Activated naive CD8-positive, alpha-beta T cell treated with anti-CD3 and anti-CD28 coated beads for 36 hours (primary cell): ENCODE measurements at places on chromosomes 2 and 18.

DNA sequence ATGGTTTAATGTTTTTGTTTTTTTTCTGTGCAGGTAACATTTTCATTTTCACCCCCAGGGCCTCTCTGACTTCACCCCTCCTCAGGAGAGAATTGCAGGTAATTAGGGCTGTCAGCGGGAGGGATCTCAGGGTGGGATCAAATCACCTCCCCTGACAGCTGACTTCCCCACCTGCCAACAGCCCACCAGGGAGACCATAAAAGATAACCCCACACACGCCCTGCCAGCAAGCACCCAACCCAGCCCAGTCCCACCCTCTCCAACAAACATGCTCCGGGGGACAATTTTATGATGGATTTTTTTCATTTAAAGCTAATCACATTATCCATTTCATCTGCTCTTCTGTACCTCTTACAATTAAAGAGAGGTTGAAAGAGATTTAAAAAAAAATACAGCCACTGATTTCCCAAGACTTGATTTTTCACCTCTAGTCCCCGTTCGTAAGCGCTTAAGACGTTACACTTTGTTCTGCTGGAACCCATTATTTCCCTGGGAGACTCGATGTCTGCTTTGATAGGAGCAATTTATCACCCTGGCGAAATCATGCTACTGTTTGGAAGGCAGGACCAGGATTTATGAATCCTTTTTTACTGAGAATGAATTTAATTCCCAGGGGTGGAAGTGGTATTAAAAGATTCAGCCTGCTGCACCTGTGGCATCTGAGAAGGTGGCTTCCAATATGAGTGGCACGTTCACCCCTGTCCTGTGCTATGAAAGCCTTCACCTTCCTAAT, 232.9 kb upstream of the ID2 start:
- H3K4me1 ChIP-seq: no peaks in the 10 kb centered on the region
- no peak overlapping the region for H3K27ac ChIP-seq
- no peaks in the 10 kb centered on the region for H3K27me3 ChIP-seq
- H3K4me3 ChIP-seq: no peak overlapping the region
- H3K36me3 ChIP-seq: no peaks in the 10 kb centered on the region
- no peak for DNase-seq

- DNase-seq: no peak
- H3K36me3 ChIP-seq: no peaks in the 10 kb centered on the region
- no peak overlapping the region for H3K27ac ChIP-seq
- no peaks in the 10 kb centered on the region for H3K4me1 ChIP-seq
Observed at GRCh38 chr2:51718881-51719280, 686.9 kb upstream of the NRXN1 start.

- H3K27me3 ChIP-seq: no peaks in the 10 kb centered on the region
- no peak overlapping the region for H3K27ac ChIP-seq
- H3K4me1 ChIP-seq: no peaks in the 10 kb centered on the region
- H3K4me3 ChIP-seq: no peak overlapping the region
Observed at GRCh38 chr18:54880395-54881105, 52.3 kb downstream of the RAB27B start.

GRCh38 chr2:69770193-69770702, 28.3 kb downstream of the ANXA4 start:
- no peak overlapping the region for H3K4me3 ChIP-seq
- no peaks in the 10 kb centered on the region for H3K36me3 ChIP-seq
- no peaks in the 10 kb centered on the region for H3K27me3 ChIP-seq
- DNase-seq: no peak
- H3K27ac ChIP-seq: peak overlapping the region; percentile 15
- H3K4me1 ChIP-seq: peaks cover 47% of the 10 kb centered on the region

- peaks cover 12% of the 10 kb centered on the region for H3K36me3 ChIP-seq
- no peak overlapping the region for H3K27ac ChIP-seq
- H3K4me1 ChIP-seq: peaks cover 30% of the 10 kb centered on the region
- H3K27me3 ChIP-seq: no peaks in the 10 kb centered on the region
Observed at GRCh38 chr2:47842846-47843245, 59.9 kb downstream of the MSH6 start.
